ENCODE measurements at places on chromosomes 4 and X.
A peak's percentile ranks its signal among the peaks of the same experiment; 100 is the strongest.

- ATAC-seq = peak; percentile 32
These were observed 289.5 kb downstream of the USP46 start for GRCh38 chr4:52369649-52370048.

DNA sequence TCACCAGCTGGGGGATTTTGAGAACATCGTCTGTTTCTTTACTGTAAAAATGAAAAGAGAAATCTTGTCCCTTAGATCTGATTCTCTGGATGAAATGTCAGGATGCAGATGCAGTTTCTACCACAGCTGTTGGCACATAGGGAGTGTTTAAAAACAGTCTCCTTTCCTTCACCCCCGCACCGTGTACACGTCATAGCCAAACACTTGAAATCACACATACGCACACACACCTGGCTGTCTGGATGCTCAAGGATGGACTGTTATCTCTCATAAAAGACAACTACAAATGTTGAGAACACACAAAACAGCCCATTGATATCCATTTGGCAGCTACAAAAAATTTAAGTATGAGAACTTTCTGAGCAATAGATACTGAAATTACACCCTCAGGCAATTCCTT, 275.8 kb upstream of the CLNK start:
- ATAC-seq = no peak

- ATAC-seq = no peak
These were observed 24.3 kb downstream of the LEF1 start for GRCh38 chr4:108144451-108144850.

GRCh38 chr4:168765726-168766125, 244.3 kb downstream of the CBR4 start:
- peak; percentile 45 for ATAC-seq

DNA sequence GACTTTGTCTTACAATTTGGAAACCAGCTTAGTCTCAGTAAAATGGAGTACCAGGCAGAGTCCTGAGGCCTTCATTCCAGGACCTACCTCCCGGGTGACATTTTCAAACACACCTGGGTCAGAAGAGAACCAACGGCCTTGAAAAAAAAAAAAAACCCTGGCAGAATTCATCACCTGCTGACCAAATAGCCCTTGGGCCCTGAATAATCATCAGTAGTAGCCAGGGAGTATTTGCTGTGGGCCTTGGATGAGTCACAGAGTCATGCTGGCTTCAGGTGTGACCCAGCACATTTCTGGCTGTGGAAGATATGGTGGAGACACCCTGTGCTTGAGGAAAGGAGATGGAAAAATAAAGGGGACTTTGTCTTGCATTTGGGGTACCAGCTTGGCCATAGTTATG, 92.2 kb downstream of the LPAR4 start:
- no peak for ATAC-seq

DNA sequence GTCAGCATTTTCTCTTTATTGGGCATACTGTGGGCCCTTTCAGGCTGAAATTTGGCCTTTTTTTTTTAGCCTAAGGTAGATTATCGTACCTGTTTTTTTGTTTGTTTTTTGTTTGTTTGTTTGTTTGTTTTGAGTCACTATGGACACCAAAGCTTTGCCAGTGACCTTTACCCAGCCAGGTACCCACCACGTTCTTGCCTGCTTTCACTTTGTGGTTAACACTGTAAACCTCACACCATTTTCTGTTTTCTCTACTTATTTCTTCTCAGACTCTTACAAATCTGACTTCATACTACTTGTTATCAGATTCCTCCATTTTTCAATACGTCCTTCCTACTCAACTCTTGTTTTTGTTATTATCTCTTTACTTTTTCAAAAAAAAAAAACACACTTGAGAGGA, 81.5 kb downstream of the ZNF674 start:
- ATAC-seq = no peak

GRCh38 chr4:24024157-24024556, 134.3 kb upstream of the PPARGC1A start:
- ATAC-seq = no peak

- peak; percentile 91 for ATAC-seq
These were observed at the start of gene BST1 for GRCh38 chr4:15702941-15703403. BST1 (plus strand) TSS chr4:15703065; CDS start chr4:15703145, 80 bp downstream.

- peak; percentile 21 for ATAC-seq
These were observed 27.6 kb downstream of the NUDT6 start for GRCh38 chr4:122894827-122895226.

- no peak for ATAC-seq
These were observed 33.3 kb upstream of the RBBP7 start for GRCh38 chrX:16903274-16904022.

DNA sequence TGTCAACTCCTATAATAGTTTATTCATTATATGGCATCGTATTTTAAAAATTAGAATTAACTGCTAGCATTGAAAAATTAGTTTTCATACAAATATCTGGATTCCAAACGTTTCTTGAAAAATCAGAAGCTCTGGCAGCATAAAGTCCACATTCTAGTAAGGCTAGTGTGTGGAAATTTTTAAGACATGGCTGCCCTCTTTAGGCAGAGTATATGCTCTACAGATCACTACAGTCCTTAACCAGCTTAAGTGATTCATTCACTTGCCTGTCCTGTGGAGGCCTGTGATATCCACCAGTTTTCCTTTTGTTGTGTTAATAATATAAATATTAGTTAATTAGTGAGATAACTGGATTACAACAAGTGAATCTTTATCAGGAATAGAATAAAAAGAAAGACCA, 287.2 kb downstream of the OPHN1 start:
- peak; percentile 98 for ATAC-seq

GRCh38 chrX:117751155-117751554, 365.5 kb downstream of the KLHL13 start:
- ATAC-seq = no peak

- ATAC-seq = no peak
These were observed 34.7 kb downstream of the CCNI start for GRCh38 chr4:77040854-77041725.

GRCh38 chrX:148146121-148146520, 165.0 kb downstream of the FMR1NB start:
- no peak for ATAC-seq

DNA sequence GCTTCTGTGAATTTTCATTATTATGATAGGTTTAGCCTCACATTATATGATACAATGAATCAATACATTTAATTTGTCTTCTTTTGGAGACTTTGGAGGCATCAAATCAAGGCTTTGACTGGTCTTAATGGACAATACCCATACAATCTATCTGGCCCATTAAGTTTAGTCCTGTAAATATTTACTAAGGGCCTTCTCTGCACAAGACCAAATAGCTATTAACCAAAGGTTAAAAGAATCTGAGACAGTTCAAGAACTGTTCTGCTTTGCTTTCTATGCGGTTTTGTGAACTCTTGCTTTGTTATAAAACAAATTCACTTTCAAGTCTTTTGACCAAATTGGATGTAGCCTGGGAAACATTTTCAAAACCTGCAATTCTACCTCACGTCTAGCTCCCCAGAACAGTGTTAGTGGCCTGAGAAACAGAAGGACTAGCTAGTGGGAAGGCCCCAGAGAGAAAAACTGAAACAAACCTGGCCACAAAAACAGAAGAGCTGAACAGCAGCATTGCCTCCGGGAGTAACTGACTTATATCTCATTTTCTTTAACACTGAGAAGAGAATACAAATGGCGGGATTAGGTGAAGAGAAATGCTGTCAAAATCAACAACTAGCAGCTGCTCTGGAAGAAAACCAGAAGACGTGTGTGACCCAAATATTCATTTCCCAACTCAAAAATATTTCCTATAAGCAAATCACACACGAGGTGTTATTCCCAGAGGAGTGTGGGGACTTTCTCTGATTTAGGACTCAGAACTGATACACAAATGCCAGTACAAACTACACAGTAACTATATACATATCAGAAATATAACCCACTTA, 548 bp downstream of the TLR1 start:
- peak; percentile 24 for ATAC-seq

DNA sequence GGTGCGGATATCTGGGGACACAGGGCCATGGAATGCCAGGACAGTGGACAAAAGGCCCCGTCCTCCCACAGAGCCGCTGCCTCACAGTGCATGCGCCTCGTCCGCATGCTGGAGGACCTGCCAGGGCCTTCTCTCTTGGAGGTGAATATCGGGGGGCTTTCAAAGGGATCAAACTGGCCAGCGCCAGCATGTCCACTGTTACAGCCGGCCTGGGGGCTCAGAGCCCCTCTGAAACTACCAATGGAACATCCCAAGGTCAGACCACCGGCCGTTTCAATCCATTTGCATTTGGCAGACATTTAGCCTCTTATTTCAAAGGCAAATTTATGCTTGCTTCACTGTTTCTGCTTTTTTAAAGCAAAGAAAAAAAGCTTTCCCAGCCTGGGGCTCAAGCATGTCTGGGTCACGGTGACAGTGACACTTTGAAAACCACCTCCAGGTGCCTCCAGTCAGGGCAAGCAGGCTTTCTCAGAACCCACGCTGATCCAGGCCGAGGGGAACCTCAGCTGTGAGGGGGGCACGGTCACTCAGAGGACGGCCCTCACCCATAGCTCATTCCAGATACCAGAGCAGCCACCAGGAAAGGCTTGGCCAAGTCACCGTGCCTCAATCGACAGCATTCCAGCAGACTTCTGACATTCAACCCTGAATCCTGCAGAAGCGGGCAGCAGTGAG, 57.2 kb downstream of the PPP2R2C start:
- no peak for ATAC-seq

DNA sequence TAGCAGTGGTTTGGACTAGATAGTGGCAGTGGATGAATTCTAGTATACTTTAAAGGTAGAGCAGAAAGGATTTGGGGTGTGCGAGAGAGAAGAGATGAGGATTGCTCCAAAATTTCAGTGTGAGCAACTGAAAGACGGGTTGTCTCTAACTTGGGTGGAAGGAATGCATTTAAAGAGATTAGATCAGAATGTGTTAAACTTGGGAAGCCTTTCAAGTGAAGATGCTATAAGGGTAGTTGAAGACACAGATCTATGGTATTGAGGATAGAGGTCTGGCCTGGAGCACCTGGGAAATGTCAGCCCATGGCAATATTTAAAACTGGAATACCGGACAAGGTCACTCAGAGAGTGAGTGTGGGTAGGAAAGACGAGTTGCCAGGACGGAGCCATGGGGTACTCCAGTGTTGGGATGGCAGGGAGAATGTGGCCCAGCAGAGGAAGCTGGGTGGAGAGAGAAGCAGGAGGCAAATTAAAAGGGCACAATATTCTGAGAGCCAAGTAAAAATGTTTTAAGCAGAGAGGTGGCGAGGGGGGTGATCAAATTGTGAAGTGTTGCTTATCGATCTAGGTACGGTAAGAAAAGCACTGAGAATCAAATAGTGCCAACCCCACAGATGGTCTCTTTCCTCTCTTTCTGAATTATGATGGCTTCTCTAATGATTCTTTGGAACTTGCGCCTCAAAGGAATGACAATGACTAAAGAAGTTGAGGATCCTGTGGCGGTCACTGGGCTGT, 50.5 kb downstream of the ENOPH1 start:
- ATAC-seq = no peak

GRCh38 chrX:133786382-133786781, 199.0 kb downstream of the GPC3 start:
- no peak for ATAC-seq

DNA sequence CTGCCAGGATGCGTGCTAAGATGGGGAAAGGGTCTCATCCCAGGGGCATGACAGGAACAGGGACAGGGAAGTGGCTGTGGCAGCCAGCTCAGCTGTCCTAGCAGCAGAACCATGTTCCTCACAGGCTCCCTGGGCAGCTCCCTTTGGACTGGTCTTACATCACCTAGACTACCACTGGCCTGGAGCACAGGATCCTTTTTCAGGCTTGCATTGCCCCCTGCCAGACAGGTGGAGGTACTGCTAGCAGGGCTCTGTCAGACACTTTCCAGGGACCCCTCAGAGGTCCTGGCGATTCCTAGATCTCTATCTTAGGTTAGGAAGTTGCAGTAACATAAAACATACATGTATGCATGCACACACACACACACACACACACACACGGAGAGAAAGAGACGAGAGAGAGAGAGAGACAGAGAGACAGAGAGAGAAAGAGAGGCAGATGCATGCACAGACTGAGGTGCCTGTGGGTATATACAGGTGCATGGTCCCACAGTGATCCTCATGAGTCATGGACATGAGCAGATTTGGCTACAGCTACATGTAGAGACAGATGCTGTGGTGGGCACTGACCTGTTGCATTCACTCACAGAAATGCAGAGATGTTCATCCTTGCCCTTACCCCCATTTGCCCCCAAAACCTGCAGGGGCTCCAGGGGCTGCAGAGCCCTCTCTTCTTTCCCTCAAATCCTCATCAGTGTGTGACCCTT, 63.6 kb downstream of the STARD8 start:
- ATAC-seq = peak; percentile 84

GRCh38 chrX:152537373-152537772, 86.3 kb upstream of the GABRA3 start:
- ATAC-seq = peak; percentile 86

- peak; percentile 50 for ATAC-seq
These were observed 508.7 kb downstream of the ZNF674 start for GRCh38 chrX:46036508-46036907.

DNA sequence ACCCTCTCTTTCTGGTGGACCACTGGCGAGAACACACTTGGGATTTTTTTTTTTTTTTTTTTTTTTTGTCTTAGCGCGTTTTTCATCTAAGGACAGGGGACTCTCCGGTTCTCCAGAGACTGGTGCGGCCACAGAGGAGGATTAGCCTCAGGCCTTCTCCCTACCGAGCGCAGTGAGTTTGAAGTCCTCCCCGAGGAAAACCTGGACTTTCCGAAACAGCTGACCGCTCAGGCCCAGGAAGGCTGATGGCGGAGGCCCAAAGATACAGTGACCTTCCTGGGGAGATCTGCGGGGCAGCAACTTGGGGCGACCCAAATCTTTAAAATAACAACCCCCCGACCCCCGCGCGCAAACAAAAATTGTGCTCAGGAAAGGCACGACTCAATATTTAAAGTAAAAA, 9.2 kb downstream of the NKX3-2 start:
- no peak for ATAC-seq

DNA sequence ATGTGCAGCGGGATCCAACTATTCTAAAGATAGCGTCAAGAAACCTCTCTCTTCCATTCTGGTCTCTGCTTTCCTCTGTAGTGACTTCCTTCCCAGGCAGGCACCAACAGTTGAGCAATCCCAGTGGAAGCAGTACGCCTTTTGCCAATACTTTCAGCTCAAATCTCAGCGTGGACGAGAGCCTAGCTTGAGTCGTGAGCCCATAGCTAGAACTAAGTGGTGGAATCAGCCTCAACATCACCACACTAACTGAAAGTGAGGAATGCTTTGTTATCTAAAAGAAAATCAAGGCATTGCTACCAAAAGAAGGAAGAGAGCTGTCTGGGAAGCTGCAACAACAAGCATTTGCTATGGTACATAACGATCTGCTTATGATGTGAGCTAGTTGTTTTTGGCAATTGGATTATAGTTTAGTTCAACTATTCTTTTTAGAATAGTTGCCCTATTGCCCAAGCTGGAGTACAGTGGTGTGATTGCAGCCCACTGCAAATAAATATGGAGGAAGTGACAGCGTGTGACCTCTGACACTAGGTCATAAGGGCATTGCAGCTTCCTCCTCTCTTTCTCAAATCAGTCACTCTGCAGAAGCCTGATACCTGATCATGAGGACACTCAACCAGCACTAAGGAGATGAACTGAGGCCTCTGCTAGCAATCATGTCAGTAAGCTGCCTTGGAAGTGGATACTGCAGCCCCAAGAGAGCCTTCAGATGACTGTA, 24.7 kb upstream of the FRYL start:
- no peak for ATAC-seq

Measured in SK-N-SH treated with all-trans-retinoic acid at 6 μM for 48 hours (cell line).